ENCODE measurements at places on chromosomes 16 and 17. TPM values are rescaled to one million over a fixed set of nuclear protein-coding genes. Genes with fewer than 3 reads are reported as not detected.

The TBC1D3E gene
- not detected for total RNA-seq

The ZG16B gene
- not detected for total RNA-seq

The GALR2 gene
- total RNA-seq, result 0.06 TPM

The NOXO1 gene
- total RNA-seq, result 0.43 TPM

The KRT222 gene
- total RNA-seq, result not detected

The GAS2L2 gene
- not detected for total RNA-seq

The TMEM220 gene
- 0.99 TPM for total RNA-seq

The WSCD1 gene
- total RNA-seq, result 101 TPM

The TP53TG3B gene
- total RNA-seq, result not detected

The DGKE gene
- 12.2 TPM for total RNA-seq

The KRTAP2-1 gene
- not detected for total RNA-seq

The RNF167 gene
- 35.7 TPM for total RNA-seq

The SLFN14 gene
- not detected for total RNA-seq

The OR4D1 gene
- not detected for total RNA-seq

Data from SJCRH30 (cell line).